ENCODE measurements at places on chromosomes 12 and 14.
A peak's percentile ranks its signal among the peaks of the same experiment; 100 is the strongest.

DNA sequence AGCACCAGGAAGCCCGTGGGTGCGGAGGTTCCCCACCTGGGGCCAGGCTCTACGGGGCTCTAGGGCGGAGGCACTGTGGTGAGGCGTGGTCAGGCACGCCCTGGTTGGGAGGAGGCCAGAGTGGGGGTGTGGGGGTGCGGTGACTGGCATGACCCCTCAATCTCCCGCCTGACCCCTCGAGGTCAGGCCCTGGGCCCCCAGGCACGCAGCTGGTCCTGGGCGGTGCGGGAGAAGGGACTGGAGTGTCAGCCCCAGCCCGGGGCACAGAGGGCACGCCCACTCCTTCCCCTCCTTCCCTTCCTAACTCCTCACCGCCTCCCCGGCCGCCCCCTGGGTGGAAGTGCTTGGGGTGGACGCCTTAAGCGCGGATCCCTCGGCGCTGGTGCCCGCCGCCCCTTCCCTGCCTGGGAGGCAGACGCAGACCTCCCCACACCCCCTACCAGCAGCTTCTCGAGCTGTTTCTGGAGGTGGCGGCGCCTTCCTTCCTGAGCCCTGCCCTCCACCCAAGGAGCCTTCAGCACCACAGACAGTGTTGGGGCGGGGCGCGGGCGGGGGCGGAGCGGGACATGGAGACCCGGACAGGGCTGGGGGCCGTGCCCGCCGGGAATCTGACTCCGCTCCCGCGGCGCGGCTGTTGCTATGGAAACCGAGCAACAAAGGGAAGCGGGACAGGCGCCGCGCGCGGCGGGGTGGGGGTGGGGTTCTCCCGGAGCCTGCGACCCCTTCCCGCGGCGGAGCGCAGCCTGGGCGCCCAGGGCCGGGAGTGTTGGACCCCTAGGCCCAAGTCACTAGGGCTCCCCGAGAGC, 741 bp upstream of the CRIP2 start:
- DNase-seq, result peak; percentile 81

DNA sequence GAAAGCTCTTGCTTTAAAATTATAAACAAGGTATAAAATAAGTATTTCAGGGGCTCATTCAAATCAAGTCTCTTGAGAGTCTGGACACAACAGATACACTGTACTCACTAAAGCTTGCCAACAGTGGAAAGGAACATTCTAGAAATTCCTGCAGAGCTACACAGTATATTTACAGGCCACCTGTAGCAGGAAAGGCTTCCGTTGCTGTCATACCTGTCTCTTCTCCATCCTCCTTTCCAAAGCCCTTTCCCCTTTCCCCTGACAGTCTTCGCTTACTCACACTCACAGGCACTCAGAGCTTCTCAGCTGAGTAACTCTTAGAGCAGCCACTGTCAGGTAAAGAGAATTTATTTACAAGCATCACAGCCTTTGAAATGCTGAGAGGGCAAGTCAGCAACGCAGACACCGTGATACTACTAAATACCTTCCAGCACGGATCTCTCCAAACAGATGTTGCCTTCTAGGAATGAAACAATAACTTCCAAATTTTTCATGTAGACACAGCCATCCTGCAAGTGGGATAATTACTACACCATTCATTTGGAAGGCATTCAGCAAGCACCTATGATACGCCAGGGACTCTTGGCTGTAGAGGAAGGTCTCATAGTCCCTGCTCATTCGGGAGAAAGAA, 167.9 kb downstream of the FOXN3 start:
- DNase-seq, result peak; percentile 41

DNA sequence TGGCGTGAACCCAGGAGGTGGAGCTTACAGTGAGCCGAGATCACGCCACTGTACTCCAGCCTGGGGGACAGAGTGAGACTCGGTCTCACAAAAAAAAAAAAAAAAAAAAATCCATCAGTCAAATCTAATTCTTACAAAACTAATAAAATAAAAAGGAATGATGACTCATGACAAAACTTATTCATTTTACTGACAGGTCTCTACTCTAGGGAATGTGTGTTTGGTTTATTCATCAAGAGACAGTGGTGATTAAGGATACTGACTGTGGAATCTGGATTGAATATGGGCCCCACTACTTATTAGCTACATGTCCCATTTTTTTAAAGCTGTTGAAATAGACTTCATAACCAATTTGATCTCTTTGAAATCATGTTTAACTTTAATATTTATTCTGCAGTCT, 29.3 kb upstream of the GAS2L3 start:
- DNase-seq, result peak; percentile 11

GRCh38 chr12:53047221-53048032, 2.4 kb upstream of the TNS2 start:
- DNase-seq, result peak; percentile 72

DNA sequence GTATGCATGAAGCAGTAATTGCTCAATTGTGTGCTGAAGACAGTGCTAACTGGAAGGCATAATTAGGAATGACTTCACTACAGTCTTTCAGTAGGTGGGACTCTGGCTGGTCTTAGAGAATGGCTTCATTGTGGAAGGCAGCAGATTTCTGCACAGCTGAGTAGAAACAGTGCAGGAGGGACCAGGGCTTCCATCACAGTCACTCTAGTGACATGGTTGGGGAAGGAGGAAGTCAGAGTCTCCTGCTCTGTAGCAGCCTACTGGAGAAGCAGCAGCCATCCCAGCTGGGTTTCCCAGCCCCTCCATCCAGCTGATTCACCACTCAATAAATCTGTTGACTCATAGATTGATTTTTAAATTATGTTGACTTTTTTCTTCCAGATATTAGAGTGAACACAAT, 80.6 kb upstream of the DBX2 start:
- no peak for DNase-seq

DNA sequence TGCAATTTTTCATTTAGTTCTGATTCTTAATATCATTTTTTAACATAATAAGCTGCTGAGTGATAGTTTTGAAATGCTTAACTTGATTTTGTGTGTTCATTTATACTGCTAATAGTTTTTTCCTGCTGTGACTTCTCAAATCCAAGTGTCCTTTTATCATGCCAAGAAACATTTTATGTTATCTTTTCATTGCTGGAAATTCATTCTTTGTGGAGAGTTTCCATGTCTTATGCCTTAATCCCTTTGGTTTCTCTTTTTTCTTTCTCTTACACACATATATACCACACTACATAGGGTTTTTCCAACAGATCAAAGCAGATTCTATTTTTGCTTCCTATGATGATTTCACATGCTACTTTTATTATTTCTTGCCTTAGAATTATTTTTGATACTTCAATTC, 981.1 kb downstream of the SLC6A15 start:
- DNase-seq, result no peak

Data from iris pigment epithelial cell (primary cell).